ENCODE measurements at places on chromosomes 3 and 15. TPM values are rescaled to one million over a fixed set of nuclear protein-coding genes. Genes with fewer than 3 reads are reported as not detected.

Gene SKOR1
- 0.13 TPM for total RNA-seq

Gene CLDN16
- 0.20 TPM for total RNA-seq

Gene CACNA2D2
- not detected for total RNA-seq

DNA sequence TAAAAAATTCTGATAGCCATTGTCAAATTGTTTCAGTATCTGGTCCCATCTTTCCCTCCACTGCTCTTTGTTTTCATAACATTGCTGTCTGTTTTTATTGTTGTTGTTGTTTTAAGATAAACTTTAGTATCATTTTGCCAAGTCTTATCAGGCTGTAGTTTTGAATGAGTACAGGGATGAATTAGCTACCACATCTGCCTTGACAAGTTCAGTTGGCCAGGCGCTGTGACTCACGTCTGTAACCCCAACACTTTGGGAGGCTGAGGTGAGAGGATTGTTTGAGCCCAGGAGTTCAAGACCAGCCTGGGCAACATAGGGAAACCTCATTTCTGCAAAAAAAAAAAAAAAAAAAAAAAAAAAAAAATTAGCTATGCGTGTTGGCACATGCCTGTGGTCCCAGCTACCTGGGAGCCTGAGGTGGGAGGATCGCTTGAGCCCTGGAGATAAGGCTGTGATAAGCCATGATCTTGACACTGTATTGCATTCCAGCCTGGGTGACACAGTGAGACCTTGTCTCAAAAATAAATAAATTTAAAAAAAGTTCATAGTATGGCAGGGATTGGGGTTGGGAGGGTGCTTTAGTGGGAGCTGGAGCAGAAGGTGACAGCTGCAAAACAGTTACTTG lies 8.3 kb upstream of the ANKDD1A start:
- no peak for DNase-seq

- no peak for DNase-seq
These were observed 5.8 kb downstream of the RARB start for GRCh38 chr3:25433868-25434267.

DNA sequence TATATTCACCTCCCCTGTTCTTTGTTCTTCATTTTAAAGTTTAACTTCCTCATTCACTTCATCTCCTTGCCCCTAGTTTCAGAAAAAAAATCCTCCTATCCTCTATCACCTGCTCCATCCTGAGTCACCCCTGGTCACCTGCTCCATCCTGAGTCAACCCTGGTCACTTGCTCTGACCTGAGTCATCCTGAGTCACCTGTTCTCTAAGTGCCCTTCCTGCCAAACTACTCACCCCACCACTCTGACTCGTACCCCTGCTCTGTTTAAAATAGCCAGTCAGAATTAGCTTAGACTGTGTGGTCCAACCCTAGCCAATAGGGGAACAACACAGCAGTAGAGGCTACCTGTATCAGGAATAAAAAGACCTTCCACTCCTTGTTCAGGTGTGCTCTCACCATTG lies 716.9 kb downstream of the ZBBX start:
- peak; percentile 69 for DNase-seq

DNA sequence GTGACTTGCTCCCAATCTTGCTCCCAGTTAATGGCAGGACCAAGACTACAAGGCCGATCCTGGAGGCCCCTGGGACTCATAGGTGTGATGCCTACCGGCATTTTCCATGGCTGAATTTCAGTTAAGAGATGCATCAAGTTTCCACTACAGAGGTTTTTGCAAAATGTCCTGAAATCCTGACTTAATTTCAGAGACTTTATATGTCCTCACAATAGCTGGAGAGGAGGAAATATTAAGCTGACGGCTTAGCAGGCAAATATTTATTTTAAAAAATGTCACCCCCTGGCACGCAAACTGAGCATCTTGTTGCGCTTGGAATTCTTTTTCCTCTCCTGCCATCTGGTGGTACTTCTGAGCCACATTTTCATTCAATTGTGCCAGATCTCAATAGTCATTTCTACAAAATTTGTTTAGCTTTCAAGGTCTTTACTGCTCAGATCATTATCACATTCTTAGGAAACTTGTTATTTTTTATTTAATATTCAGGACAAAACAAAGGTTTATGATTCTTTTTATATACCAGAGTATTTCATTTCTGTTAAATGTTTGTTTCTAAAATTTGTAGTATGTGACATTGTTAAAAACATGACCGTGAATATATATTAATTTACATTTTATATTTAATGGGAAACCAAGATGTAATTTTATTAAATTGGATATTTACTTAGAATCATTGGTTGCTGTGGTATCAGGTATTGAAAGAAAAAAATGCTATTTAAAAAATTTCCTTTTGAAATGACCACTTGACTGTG lies 189.2 kb upstream of the THRB start:
- DNase-seq = peak; percentile 70

- no peak for DNase-seq
These were observed 178.1 kb downstream of the RORA start for GRCh38 chr15:61050844-61051568.

DNA sequence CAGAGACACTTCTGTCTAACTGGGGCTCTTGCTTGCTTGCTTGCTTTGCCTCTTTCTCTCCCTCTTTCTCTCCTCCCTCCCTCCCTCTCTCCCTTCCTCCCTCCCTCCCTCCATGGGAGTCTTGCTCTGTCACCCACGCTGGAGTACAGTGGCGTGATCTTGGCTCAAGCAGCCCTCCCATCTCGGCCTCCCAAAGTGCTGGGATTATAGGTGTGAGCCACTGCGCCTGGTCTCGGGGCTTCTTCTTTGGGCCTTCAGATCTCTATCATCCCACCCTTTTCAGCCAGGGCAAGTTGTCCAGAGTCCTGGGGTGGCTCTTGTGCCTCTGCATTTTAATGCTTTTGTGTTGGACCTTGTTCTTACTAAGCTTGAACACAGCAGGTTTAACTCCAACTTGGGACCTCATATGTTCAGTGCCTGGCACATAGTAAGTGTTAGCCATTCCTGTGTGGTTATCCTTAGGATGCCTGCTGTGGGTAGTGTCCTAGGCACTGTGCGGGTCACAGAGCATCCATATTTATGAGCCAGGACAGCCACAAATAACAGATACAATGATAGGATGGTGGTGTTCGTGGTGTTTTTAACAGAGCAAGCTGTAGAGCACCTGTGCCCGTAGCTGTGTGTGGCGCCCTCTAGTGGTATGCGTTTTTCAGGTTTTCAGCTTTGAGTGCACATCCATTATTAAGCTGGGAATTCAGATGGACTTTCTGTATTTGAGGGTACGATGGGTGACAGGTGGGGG lies 75.1 kb downstream of the CCK start:
- peak; percentile 66 for DNase-seq

GRCh38 chr3:10625323-10625722 lies 119.9 kb upstream of the ATP2B2 start:
- DNase-seq = no peak

DNA sequence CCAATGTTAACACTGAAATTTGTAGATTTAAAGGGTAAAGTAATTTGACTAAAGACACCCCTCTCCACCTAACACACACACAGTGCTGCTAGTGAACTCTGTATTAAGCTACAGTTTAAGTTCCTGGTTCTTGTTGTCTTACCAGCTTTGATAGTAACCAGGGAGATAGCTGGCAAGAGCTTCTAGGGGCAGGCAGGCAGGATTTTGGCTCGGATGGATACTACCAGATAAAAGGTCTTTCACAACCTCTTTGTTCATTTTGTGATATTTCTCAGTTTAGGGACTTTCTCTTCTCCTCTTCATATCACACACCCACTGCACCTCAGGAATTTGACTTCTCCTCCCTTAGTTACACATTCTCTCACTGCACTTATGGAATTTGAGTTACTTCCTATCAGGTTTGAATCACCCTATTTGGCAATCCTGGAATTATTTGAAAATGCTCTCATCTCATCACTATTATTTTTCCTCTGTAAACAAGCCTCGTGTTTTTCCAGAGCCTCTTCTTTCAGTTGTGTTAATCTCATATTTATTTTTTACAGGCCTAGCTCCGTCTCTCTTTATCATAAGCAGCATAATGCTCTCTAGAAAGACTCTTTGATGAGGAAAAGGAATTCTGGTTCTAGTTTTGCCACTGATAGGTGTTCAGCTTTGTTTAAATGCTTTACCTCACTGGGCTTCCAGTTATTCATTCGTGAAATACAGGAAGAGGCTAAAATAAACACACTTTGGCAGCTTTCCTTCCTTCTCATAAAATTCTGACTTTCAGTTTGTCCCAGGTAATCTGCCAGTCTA lies 23.0 kb upstream of the CLDN1 start:
- peak; percentile 79 for DNase-seq

- DNase-seq = no peak
These were observed 54.5 kb downstream of the ZMAT3 start for GRCh38 chr3:179016979-179017670.

DNA sequence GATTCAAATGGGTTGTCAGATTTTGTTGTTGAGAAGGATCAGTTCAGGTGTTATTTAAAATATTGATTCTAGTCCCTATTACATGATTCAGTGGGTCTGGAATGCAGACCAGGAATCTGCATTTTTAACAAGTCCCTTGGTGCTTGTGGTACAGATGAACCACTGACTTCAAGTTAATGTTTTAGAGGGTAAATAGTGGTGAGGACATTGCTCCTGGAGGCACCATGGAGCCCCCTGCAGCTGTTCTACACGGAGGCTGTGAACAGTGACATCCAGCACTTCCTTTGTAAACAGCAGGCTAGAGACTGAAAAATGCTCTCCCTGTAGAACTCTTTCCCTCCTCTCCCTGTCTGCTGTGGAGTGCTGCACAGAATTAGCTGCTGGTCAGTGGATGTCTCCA lies 4.8 kb upstream of the FSIP1 start:
- DNase-seq = no peak

GRCh38 chr3:126127904-126128303 lies 44.0 kb upstream of the SLC41A3 start:
- no peak for DNase-seq
